Dorsolateral prefrontal cortex (tissue), 122 donors: ENCODE measurements at places on chromosomes 4 and X. TPM values are rescaled to one million over a fixed set of nuclear protein-coding genes. Genes with fewer than 3 reads are reported as not detected.

GRCh38 chr4:115158296-115158695 lies 44.9 kb upstream of the NDST4 start:
- DNase-seq, result no peak

TSPAN6 gene
- 7.8 TPM for total RNA-seq

- no peak for DNase-seq
These were observed 727.8 kb upstream of the LCORL start for GRCh38 chr4:18749391-18749790.

GRCh38 chr4:15738877-15739276 lies 36.0 kb downstream of the BST1 start:
- DNase-seq, result no peak

XK gene
- total RNA-seq, result 14.8 TPM

MAP7D2 gene
- 57.8 TPM for total RNA-seq
